ENCODE measurements at places on chromosomes 6 and 20. TPM values are rescaled to one million over a fixed set of nuclear protein-coding genes. Genes with fewer than 3 reads are reported as not detected.

Gene TBX18
- 7.6 TPM for polyA plus RNA-seq

GRCh38 chr6:704046-704445 lies 11.1 kb upstream of the EXOC2 start:
- DNase-seq: no peak

GRCh38 chr6:67640484-67640883 lies 994.6 kb upstream of the ADGRB3 start:
- no peak for DNase-seq

GRCh38 chr20:48404598-48404997 lies 423.2 kb downstream of the PREX1 start:
- no peak for DNase-seq

DNA sequence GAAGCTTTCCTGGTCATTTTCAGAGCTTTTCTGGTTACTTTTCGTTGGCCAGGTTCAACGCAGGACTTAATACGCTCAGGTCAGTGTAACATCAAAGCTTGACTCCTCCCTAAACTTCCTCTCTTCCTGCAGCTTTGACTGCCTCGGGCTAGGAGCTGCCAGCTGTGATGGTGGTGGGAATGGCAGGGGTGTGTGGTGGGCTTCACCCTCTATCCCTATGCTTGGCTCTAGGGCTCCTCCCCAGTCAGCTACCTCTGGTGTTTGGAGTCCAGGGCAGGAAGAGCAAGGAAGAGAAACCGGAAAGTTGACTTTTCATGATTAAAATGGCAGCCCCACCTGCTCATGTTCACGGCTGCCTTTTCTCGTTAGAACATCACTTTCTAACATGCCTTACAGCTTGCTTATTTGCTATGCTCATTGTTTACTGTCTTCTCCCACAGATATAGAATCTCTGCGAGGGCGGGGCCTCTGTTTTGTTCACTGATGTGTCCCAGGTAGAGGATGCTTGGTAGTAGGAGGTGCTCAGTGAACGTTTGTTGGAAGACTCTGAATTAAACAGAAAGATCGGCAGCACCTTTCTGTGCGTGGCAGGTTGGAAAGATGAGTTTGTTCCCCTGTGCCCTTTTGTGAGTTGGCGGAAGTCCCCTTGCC lies 16.1 kb upstream of the PPP1R14C start:
- no peak for DNase-seq

DNA sequence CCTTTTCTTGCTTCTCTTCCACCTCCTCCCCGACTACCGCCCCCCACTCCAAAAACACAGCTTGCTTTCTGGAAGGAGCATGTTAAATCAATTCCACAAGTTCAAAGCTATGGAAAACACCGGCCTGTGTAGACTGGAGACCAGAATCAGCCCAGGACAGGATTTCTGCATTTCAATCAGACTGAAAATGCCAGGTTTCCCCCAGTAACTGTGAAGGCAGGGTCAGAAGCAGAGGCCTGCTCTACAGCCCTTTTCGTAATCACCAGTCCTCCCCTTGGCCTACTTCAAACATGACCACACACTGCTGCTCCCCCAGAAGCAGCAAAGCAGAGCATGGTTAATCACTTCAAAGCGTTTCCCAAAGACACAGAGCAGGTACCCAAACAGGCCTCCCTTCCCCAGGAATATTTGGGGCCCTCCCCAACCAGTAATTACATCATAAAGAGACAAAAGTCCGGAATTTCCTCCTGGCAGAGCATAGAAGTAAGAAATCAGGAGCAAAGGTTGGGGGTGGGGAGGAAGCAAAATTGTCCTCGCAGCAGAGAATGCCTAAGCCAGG lies 38.4 kb downstream of the ZMYND8 start:
- DNase-seq: no peak

Gene PDSS2
- polyA plus RNA-seq: 19.9 TPM

Gene STX11
- polyA plus RNA-seq: 1.0 TPM

DNA sequence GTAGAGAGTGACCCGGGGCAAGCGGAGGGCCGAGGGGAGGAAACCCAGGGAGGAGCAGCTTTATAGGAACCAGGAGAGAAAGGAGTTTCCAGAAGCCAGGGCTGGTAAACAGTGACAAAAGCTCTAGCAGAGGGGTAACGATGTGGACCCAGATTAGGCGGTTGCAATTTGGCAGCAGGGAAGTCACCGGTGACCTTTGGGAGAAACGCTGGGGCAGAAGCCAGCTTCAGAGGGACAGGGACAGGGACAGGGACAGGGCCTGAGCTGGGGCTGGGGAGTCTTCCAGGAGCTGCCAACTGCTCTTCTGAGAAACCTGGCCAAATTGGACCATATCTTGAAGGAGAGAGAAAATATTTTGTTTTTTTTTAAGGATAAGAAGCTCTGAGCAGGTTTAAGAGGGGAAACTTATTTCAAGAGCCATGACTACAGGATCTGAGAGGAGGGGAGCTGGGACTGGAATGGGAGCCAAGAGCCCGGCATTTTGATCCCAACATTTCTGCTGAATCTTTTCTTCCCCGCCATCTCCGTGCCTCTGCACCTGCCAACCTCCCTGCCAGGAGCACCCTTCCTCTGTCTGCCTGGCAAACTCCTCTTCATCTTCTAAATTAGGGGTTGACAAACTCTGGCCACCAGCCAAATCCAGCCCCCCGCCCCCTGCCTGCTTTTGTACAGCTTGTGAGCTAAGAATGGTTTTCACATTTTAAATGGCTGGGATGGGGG lies 22.6 kb upstream of the PREX1 start:
- no peak for DNase-seq

- DNase-seq: no peak
Measured at GRCh38 chr6:162153120-162153519, 574.4 kb downstream of the PRKN start.

DNA sequence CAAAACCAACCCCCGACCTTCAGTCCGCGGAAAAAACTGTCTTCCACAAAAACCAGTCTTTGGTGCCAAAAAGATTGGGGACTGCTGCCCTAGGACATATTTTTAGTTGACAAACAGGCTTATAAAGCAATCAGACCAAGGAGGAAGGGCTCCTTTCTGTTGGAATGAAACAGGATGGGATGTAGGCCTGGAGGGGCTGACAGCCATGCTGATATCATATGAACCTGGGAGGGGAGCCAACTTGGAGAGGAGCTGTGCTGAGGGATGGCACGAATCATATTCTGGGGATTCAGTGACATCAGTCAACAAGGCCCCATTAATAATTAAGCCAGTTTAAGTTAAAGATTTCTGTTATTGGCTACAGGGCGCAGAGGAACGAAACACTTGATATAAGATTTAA lies 225.4 kb upstream of the TSHZ2 start:
- DNase-seq: no peak
